ENCODE measurements at places on chromosomes 5 and 9.

DNA sequence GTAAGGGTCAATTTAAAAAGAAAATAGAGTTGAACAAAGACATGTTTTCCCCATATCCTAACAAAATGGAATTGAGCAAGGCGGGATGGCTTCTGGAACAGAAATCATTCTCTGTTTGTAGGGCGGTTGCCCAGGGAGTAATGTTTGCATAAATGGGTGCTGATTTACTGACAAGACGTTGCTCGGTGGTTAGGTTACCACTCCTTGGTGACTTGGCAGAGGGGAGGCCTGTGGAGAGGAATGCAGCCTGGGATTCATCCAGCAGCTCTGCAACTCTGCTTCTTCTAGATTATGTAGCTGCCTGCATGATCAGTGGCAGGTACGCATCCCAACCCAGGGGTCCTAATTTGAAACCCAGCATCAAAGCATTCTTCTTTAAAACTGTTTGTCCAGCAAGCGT lies 200.2 kb downstream of the CFAP90 start:
- DNase-seq, result no peak

DNA sequence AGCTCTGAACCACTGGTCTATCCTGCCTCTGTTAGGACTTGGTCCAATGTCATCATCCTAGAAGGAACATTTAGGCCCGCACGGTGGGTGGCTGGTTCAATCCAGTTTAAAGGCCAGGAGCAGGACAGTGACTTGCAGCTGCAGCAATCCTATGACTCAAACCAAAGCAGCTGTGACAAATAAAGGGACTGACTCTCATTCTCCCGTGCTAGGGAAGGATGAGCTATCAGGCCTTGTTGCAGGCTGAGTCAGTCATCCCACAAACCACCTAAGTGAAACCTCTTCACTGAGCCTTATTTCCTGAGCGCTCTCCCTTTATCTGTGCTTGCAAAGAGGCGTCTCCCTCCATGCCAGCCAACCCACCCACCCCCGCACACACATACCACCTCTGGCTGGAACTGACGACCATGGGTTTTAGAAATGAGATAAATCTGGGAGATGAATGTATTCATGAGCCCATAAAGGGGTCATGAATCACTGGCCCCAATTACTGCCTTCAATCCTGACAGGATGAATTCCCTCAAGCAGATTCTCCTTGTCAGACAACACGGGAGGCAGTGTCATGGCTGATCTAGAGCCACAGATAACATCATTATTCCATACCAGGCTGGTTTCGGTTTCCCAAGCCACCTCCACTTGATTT lies 93.4 kb downstream of the KCNIP1 start:
- DNase-seq, result no peak

DNA sequence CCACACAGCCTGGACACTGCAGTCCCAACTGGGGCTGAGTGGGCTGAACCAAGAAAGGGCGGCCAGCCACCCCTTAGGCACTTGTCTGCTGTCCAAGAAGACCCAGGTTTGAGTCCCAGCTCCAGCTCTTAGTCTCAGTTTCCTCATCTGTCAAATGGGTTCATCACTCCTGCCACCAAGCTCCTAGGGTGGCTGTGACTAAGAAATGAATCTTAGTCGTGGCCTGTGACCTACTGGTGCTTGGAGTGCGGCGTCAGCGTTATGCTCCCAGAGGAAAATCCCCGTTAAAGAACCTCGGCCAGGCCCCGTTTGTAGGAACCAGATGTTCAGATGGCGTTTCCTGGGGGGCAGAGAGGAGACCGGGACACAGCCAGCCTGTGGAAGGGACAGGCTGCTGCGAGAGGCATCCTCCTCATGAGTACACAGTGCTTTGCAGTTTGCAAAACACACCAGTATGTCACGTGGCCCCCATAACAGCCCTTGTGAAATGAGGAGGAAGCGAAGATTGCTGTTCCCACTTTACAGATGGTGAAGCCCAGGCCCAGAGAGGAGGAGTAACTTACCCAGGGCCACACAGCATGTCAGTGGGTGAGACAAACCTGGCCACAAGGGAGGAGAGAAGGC lies 3.3 kb downstream of the FIBCD1 start:
- no peak for DNase-seq

GRCh38 chr5:157855404-157855994 lies 3.4 kb downstream of the CLINT1 start:
- no peak for DNase-seq

DNA sequence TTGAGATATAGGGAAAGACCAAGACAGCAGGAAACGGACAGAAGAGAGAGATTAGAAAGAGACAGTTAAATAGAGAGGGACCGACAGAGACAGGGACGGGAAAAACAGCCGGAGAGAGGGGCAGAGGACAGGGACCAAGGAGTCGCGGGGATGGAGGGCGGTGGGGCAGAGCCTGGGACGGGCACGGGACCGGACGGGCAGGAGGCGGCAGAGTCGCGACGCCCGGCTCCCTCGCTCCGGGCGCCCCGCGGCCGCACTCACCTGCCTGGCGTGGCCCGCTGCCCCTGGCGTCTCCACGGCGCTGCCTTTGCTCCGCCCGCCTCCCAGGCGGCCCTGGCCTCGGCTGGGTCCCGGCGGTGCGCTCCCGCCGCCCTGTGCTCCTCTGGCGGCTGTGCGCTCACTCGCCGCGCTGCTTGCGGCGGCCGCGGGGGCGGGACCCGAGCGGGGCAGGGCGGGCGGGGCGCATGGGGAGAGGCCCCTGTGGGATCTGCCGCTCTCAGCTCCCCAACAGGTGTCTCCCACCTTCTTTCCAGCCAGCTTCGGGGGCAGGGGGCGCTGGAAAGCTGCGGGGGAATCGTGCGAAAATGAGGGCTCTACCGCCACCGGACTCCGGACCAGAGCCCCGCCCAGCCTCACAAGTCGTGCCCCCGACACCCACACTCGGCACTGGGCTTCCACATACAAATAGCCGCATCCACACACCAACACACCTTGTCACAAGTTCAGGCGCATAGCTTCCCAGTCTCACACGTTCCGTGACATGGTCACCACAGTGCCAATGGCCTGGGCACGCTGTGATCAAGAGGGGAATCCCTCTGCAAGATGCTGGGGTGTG lies at the start of gene ARID3C:
Gene ARID3C, minus strand, starts transcription at position 411 of the 835 bp plus-strand sequence. CDS start 1,052 bp downstream, outside the sequence.
- no peak for DNase-seq

- DNase-seq, result no peak
Measured at GRCh38 chr5:67063055-67063454, 133.5 kb downstream of the CD180 start.

- no peak for DNase-seq
Measured at GRCh38 chr9:119522381-119522780, 153.1 kb upstream of the BRINP1 start.

- no peak for DNase-seq
Measured at GRCh38 chr5:74652576-74652975, 12.0 kb upstream of the ENC1 start.

DNA sequence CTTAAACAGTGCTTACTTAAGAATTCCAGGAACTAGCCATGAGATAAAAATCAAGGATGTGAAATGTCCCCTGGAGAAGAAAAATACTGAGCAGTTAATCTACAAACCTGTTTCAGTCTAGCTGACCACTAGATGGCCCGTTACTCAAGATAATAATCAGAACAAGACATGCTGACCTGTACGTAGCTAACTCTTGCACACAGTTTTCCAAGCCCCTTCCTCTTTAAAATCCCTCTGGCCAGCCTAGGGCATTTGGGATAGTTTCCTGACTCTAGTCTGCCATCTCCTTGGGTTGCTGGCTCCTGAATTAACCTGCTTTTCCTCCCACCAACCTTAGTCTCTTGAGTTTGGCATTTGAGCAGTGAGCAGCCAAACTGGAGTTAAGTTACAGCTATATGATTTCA lies 59.2 kb upstream of the TRAF1 start:
- DNase-seq, result no peak

GRCh38 chr5:83512061-83512745 lies 40.7 kb downstream of the VCAN start:
- no peak for DNase-seq

- DNase-seq, result no peak
Measured at GRCh38 chr9:123268199-123268464, 254 bp downstream of the STRBP start.

DNA sequence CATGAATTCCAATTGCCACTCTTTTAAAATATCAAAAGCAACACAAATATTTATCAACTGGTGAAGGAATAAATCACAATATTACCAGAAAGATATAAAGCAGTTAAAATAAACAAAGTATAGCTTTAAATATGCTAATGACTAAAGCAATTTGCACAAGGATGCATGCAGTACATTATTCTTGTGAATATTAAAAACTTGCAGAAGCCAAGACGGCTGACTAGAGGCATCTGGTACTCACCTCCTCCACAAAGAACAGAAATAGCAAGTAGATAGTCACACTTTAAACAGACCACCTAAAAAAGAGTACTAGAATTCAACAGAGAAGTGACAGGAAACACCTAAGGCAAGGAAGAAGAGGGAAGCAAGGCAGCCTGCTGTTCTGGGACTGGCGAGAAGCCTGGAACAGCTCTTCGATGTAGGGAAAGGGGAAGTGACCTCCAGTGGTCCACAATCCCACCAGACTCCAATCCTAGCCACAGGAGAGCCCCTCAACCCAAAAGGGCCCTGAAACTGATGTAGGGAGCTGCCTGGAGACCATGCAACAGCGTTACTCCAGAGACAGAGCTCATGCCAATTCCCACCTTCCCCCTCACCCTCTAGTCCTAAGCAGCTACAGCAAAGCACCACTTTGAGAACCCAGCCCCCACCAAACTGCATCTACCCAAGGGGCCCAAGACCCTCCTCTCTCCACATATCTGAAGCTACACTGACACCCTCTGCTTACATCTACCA lies 86.3 kb downstream of the LPAR1 start:
- DNase-seq, result no peak

DNA sequence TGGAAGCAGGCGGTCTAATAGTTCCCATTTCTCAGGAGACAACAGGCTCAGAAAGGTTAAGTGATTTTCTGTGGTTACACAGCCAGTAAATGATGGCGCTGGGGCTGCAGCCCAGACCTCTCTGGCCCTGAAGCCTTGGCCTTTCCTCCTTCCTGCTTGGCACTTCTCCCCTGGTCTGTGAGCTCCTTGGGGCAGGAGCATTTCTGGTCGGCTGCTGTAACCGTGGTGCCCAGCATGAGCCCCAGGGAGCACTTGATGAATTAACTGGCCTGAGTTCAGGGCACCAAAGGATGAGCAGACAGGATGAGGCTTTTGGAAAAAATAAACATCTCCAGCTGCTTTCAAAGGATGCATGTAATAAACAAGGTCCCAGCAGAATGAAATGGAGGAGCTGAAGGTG lies 30.2 kb downstream of the CDHR2 start:
- DNase-seq, result no peak

DNA sequence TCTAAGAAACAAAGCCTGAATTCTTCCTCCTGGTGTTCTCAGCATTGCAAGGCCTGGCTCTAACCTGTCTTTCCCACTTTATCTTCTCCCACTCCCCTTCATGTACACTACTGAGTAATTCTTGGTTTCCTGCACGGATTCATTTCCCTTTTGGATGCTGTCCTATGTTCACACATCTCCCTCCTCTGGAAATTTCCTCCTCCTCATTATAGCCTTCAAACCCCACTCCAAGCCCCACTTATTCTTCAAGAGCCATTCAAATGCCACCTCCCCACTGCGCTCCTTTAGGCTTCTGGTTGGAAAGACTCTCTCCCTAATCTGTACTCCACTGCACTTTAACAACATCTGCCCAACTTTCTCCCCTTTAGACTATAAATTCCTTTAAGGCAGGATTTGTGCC lies 28.2 kb upstream of the C5orf63 start:
- DNase-seq, result no peak

Data from cortex of kidney (tissue), 1 donor.